Fibroblast of lung (primary cell): ENCODE measurements at places on chromosomes 11 and 22.

DNA sequence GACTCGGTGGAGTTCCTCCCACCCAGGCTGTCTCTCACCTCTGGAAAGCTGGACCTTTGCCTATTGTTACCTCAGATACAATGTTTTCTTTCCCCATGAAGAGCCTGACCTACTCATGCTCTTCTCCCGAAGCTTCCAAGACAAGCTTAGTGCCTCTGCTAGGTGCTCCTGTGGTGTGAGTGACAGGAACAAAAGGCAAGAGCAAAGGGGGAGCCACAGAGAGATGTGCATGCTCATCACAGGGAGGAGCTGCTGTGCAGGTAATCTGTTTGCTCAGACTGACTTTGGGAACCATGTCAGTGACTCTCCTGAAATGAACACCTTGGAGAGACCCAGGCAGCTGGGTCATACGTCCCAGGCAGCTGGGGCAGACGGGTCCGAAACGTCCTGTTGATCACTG lies 53.6 kb upstream of the VSTM5 start:
- no peaks in the 10 kb centered on the region for H3K27me3 ChIP-seq
- no peak overlapping the region for H3K27ac ChIP-seq
- DNase-seq, result no peak
- H3K4me1 ChIP-seq, result peaks cover 2% of the 10 kb centered on the region
- no peak overlapping the region for H3K4me3 ChIP-seq

GRCh38 chr11:66047541-66048365 lies 1.2 kb downstream of the GAL3ST3 start:
- H3K36me3 ChIP-seq, result no peaks in the 10 kb centered on the region
- no peak overlapping the region for H3K4me3 ChIP-seq
- H3K4me1 ChIP-seq, result peaks cover 4% of the 10 kb centered on the region
- no peak for DNase-seq
- H3K27ac ChIP-seq, result no peak overlapping the region
- H3K27me3 ChIP-seq, result peaks cover 17% of the 10 kb centered on the region

DNA sequence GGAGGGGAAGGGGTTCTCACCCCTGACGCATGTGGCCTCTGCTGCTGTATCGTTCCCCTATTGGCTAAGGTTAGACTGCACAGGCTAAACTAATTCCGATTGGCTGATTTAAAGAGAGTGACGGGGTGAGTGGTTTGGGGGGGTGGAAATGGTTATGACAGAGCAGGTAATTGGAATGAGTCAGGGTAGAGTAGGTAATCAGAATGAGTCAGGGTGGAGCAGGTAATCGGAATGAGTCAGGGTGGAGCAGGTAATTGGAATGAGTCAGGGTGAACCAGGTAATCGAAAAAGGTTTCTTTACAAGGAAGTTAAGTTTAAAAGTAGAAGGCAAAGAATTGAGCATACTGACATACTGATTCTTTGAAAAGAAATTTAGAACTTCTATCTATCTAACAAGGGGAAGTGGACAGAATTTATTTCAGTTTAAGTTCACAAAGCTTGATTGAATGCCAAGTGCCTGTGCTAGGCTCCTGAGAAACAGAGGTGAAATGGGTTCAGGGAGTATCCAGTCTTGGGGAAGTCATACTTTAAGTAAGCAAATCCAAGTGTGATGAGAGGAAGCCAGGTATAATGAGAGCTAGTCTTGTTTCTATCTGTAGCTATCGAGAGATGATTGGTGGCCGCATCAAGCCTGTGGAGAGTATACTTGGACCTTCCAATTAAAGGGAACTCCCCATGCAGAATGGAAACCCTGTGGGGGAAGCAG lies 58.0 kb downstream of the C11orf91 start:
- no peaks in the 10 kb centered on the region for H3K27me3 ChIP-seq

DNA sequence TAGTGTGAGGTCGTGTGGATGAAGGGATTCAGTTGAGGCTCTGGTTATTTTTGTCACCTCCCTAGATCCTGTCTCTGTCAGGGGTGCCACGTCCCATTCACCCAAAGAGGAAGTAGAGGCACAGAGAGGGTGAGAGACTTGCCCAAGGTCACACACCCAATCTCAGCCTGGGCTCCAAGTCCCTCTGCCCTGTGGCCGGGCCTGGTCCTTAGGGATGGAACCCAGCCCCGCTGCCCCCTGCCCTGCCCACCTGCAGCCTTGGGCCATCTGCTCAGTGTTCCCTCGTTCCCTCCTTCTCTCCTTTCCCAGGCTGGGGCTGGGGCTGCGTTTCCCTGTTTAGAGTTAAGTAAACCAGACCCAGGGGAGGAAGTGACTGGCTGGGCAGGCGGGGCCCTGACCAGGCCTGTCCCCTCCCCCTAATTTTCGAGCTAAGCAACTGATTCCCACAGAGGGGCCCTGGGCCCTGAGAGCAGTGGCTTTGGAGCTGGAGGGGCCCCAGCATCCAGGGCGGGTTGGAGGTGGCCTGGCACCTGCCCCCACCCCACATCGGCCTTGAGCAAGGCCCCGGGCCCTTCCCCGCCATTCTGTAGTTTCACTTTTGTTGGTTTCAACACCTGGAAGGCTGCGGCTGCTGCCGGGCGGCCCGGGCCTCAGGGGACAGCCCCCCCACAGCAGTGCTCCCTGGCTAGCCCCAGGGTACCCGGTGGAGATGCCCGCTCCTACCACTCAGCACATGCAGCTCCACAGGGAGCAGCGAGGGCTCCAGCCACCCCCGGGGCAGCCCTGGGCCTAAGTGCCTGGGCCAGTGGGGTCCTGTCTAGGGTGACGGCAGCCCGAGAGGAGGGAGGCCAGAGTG lies 1.5 kb downstream of the TCIRG1 start:
- peaks cover 8% of the 10 kb centered on the region for H3K4me1 ChIP-seq
- DNase-seq, result peak; percentile 59
- peak overlapping the region; percentile 88 for H3K4me3 ChIP-seq
- H3K27me3 ChIP-seq, result no peaks in the 10 kb centered on the region

- H3K36me3 ChIP-seq, result no peaks in the 10 kb centered on the region
- H3K27me3 ChIP-seq, result no peaks in the 10 kb centered on the region
- no peak overlapping the region for H3K4me3 ChIP-seq
- H3K4me1 ChIP-seq, result no peaks in the 10 kb centered on the region
These were observed 11.7 kb downstream of the APIP start for GRCh38 chr11:34904421-34904955.

DNA sequence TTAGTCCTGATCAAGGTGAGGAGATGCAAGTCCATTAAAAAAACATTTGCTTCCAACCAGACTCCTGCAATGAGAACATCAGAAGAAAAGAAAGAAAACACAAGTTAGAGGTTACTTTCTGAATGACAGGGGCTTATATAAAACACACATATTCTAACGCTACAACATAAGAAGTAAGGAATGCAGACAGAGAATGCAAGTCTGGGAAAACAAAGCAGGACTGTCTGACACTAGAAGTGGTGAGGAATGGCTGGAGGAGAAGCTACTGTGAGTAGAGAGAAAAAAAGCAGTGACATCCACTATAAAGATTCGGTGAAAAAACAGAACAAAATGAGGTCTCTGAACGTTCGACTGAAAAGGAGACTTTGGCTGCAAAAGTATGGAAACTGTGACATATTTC lies 12.3 kb downstream of the TMEM216 start:
- peak; percentile 59 for DNase-seq
- H3K4me3 ChIP-seq, result no peak overlapping the region
- H3K27me3 ChIP-seq, result no peaks in the 10 kb centered on the region
- peaks cover 25% of the 10 kb centered on the region for H3K36me3 ChIP-seq
- no peak overlapping the region for H3K27ac ChIP-seq

GRCh38 chr22:46612904-46613605 lies 7.1 kb upstream of the GRAMD4 start:
- H3K4me1 ChIP-seq, result no peaks in the 10 kb centered on the region
- H3K4me3 ChIP-seq, result no peak overlapping the region
- no peak for DNase-seq
- H3K27me3 ChIP-seq, result no peaks in the 10 kb centered on the region
- no peak overlapping the region for H3K27ac ChIP-seq

DNA sequence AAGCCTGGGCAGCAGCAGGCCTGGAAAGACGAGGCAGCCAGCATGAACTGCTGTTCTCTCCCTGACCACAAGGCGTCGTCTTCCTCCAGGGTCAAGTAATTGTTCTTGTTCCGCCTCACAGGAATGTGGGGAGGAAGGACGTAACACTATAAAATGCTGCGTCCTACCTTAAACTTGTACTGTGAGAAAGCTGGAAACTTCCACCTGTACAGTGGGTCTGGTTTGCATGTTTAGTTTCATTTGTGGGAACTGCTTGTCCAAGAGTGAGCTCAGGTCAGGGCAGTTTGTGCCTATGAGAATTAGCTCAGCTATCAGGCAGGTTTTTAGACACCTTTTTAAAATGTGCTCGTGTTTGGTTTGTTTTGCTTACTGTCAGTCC lies 55.2 kb downstream of the PANX1 start:
- H3K27me3 ChIP-seq, result no peaks in the 10 kb centered on the region
- DNase-seq, result peak; percentile 54
- peaks cover 4% of the 10 kb centered on the region for H3K36me3 ChIP-seq
- H3K27ac ChIP-seq, result no peak overlapping the region

DNA sequence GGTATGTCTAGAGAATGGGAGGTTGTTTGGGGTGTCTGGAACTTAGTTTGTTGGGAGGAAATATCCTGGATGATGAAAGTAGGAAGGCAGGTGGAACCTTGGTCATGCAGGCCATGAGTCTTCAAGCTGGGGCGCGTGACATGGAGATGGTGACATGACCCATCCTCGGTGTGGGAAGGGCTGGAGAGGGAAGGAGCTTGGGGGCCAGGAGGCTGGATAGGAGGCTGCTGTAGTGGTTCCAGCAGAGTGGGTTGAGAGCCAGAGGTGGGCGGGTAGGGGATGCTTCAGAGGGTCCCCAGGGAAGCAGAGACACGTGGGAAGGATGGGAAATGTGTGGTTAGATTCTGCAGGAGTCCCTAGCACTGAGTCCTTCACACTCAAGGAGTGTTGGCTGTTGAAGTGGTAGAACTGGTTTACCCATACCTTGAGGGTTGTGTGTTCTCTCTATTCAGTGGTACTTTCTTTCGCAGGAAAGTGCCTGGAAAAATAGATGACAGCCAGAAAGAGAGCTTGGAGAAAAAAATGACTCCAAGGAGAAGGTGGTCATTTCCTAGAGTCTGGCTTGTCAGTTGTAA lies 56.8 kb downstream of the LDLRAD3 start:
- H3K27me3 ChIP-seq, result no peaks in the 10 kb centered on the region
- no peaks in the 10 kb centered on the region for H3K36me3 ChIP-seq
- H3K4me1 ChIP-seq, result no peaks in the 10 kb centered on the region
- no peak for DNase-seq

- no peaks in the 10 kb centered on the region for H3K36me3 ChIP-seq
- H3K27ac ChIP-seq, result no peak overlapping the region
- no peaks in the 10 kb centered on the region for H3K27me3 ChIP-seq
- no peak for DNase-seq
- no peak overlapping the region for H3K4me3 ChIP-seq
- H3K4me1 ChIP-seq, result no peaks in the 10 kb centered on the region
These were observed 192.4 kb upstream of the API5 start for GRCh38 chr11:43119275-43119970.

DNA sequence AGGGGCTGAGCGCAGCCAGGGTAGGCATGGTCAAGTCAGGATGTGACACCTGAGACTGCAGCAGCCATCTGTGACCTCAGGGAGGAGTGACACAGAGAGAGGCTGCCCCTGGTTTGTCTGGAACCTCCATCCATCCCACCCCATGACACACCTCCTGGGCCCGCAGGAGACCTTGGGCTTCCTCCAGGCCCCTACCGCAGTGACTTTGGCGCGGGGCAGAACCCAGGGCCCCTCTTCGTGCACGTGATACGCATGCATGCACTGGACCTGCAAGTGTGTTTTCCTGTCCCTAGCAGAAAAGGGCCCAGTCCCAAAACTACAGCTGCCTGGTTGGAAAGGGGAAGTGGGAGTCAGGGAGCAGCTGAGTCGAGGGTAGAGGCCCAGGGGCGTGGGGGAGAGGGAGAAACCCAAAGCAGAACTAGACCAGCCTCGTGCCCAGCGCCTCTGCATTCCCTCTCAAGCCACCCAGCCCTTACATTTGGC lies 7.9 kb upstream of the CYTH4 start:
- no peaks in the 10 kb centered on the region for H3K4me1 ChIP-seq
- H3K27ac ChIP-seq, result no peak overlapping the region
- H3K36me3 ChIP-seq, result no peaks in the 10 kb centered on the region
- DNase-seq, result no peak

DNA sequence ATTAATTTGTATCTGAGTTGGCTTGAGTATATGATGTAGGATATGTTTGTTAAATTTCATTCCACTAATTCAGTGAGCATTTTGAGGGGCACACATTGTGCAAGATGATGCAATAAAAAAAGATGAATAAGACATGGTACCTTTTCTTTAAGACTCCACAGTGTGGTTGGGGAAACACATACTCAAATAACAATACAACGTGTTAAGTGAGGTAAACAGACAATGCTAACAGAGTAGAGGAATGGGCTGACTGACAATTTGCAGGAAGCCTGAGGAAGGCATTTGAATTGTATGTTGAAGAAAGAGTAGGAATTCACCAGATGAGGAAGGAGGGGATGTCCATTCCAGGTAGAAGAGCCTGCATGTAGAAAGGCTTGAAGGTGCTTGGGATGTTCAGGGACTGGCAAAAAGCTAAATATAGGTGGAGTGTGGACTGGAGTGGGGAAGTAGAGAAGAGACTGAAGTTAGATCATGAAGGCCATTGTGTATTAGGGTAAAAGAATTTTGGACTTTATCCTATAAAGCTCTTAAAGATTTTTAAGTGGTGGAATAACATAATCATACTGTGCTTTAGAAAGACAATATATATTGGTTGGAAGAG lies 6.8 kb downstream of the RNF169 start:
- peaks cover 23% of the 10 kb centered on the region for H3K4me1 ChIP-seq
- no peak overlapping the region for H3K4me3 ChIP-seq
- peak; percentile 29 for DNase-seq
- H3K27me3 ChIP-seq, result no peaks in the 10 kb centered on the region

- no peak overlapping the region for H3K4me3 ChIP-seq
- no peaks in the 10 kb centered on the region for H3K4me1 ChIP-seq
- no peak overlapping the region for H3K27ac ChIP-seq
- DNase-seq, result no peak
These were observed 36.2 kb downstream of the MUC5B start for GRCh38 chr11:1259076-1259461.

DNA sequence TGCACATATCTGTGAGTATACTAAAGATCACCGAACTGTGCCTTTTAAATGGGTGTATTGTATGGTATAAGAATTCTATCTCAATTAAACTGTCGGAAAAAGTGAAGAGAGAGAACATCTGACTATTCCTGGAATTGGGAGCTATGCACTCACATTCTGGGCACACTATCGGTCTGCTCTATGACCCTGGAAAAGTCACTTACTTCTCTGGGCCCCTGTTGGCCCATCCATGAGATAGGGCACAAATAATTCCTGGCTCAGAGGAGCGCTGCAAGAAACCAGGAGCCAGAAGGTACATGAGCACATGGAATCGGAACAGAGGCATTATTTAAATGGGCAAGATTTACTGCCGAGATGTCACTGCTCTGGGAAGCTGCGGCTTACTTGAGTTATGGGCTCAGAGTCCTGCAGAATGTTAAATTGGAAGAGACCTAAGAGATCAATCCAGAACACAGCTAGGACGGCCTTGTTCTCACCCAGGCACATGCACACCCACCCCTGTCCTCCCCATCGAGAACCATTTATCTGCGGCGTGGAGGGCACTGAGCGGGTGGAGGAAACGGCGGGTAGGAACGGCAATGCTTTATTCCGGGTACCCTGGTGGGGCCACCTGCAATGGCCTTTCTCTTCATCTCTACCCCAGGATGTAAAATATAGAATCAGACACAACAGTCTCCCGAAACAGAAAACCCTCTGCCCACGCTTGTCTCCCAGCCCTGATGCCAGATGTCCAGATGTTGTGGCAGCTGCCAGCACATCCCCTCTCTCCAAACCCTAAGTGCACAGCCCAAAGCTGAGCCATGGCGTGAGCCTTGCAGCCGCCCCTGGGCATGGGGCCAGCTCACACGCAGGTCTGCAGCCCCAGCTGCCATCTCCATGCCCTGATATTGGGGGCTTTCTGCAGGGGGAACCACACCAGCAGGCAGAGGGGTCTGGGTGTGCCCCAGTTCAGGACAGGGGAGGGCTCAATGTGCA lies 142.4 kb downstream of the DSCAML1 start:
- no peak overlapping the region for H3K27ac ChIP-seq
- H3K4me1 ChIP-seq, result no peaks in the 10 kb centered on the region
- DNase-seq, result no peak
- H3K36me3 ChIP-seq, result no peaks in the 10 kb centered on the region
